T-helper 9 cell (primary cell): ENCODE measurements at places on chromosomes 4 and X.

DNA sequence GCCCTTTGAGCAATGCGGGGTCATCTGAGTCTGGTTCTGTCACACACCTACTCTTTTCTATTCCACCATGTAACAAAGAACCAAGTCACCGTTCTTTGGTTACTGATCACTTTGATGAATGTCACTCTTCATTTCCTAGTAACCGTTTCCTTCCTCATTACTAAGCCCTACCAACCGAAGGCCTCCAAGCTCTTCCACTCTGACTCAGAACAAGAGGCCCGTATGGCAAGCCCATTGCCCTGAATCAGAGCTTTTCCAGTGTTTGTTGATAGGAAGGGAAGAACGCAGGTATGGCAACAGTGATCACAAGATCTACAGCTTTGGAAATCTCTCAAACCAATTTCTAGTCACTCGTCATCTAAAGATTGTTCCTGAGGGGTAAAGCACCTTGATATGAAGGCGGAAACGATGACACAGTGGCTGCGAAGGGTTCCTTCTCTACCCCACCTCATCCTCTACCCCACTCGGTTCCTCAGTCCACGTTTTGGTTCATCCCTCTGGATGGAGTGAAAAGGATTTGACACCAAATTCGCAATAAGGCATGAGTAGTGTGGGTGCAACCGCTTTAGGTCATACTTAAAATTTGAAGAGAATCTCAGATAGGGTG lies 28.0 kb upstream of the CD40LG start:
- no peak for DNase-seq

GRCh38 chr4:130067419-130067818 lies 971.5 kb downstream of the C4orf33 start:
- no peak for DNase-seq

GRCh38 chr4:20311856-20312255 lies 60.2 kb downstream of the SLIT2 start:
- no peak for DNase-seq

DNA sequence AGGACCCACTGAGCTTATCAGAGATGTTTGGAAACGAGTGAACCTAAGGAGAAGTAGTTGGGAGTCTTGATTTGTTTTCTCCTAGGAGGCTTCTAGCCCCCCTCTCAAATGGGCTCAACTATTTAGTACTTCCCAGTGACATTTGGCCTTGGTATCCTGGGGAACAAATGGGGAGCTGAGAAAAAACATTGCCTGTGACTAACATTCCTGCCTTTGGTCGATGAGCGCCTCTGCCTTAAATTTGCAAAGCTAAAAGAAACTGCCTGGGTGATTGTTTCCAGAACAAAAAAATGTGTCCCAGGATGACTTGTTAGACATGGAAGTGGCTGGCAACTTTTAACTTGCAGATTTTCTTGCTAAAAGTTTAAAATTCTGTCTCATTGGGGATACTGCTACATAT lies 58.8 kb upstream of the IGFBP7 start:
- DNase-seq = no peak

DNA sequence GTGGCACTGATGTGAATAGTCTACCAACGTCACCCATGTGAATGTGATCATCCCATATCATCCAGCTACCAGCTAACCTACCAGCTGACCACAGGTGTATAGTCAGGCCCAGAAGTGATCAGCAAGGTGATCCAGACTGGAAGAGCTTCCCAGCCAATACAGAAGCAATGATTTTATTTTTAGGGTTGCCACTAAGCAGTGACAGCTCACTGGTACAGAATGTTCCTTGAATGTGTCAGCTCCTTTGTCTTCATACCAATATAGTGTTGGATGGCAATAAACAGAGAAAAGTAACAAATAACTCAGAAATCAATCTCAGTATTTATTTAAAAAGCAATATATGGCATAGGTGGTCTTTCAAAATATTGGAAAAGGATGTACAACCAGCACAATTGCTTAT lies 361.8 kb upstream of the CPEB2 start:
- no peak for DNase-seq

- DNase-seq = no peak
Measured at GRCh38 chrX:70553516-70553915, 108.9 kb downstream of the DLG3 start.

DNA sequence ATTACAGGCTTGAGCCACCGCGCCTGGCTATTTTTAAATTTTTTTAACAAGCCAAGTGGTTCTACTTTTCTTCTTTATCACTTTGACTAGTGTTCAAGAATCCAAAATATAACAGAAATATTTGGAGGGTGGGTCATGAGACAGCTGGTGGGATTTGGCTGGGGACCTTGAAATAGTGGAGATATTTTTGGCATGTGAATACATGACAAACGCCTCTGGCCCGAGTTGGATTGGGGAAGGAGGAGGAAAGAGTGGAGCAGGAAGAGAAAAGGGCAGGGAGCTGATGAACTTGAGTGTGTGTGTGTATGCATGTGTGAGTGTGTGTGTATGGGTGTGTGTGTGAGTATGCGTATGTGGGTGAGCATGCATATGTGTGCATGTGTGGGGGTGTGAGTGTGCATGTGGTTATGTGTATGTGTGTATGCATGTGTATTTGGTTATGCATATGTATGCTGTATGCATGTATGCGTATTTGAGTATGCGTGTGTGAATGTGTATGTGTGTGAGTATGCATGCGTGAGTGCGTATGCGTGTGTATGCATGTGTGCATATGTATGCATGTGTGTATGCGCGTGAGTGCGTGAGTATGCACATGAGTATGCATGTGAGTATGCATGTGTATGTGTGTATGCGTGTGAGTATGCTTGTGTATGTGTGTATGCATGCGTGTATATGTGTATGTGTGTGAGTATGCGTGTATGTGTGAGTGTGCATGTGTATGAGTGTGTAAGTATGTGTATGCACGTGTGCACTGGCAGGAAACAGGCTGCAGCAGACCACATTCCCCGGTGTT lies 49.6 kb downstream of the JADE1 start:
- DNase-seq = no peak

DNA sequence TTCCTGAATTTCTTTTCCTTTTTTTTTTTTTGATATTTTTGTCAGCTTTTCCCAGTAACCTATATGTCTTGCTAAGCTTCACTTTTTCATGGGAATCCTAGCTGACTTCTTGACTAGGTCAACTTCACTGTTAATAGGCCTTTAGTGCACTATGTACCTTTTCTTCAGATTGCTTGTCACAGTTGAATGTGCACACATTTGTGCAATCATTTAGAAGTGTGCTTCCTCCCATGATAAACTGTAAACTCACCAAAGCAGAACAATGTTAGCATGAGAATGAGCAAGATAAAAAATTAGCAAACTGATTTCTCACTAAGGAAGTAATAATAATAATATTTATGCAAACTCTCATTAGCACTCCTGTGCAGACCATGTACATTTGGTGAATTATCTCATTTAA lies 173.2 kb downstream of the PABPC4L start:
- no peak for DNase-seq

DNA sequence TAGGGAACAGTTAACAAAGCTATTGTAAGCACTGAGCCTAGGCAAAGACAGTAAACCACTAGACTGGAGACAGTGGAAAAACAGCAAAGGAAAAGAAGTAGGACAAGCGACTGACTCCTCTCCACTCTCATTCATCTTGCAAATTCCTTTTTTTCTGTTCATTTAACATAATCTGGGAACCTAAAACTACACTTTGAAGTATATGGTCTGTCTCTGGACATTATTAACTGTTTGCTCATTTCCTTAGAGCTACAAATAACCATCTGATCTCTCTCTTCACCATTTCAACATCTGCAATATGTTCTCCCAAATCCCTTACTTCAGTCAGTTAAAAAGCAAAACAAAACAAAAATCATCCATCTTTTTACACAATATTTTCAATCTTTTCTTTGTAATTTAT lies 642 bp downstream of the HMGN5 start:
- DNase-seq = no peak

GRCh38 chrX:70026112-70026850 lies 23.5 kb downstream of the AWAT2 start:
- DNase-seq = no peak

GRCh38 chr4:38957261-38957815 lies 74.9 kb downstream of the TMEM156 start:
- no peak for DNase-seq

DNA sequence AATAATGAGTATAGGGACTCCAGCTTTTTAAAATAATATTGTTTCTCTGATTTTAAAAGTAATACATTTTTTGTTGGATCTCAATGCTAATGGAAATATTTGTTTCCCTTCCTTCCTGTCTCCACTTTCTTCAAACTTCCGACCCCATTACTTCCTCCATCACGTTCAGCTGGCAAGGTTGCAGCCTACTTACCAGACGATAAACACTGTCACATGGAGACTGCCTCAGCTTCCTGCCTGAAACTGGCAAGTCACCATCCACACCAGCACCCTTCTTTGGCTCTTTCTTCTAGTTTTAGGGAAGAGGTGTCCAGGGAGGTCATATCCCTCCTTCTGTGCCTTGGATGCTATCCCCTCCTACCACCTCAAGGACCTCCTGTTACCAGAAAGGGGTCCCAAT lies 3.4 kb upstream of the INTU start:
- DNase-seq = no peak

DNA sequence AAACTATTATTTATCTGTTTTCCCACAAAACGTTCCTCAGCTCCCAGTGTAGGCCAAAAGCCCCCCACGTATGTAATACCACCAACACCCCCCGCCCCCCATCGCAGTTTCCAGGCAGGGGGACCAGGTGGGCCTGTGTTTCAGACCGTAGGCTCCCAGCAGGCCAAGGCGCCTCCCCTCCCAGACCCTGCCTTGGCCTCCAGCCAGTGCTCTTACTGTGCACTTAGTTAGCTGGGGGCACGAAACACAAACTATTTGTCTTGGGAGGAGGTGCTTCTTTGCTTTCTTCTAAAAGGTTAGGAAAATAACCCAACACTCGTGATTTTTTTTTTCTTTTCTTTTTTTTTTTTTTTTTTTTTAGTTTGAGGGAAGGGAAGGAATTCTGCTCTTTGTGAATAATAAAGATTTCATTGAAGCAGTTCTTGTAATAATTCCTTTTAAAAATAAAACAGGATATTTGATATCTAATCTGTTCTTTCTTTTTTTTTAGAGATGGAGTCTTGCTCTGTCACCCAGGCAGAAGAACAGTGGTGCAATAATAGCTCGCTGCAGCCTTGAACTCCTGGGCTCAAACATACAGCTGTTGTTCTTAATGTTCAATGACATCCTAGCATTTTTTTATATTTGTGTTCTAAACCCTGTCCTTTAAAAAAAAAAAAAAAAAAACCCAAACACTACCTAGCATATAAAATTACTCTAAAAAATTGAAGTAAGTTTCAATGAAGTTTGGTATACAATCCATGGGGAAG lies 83.0 kb upstream of the CLDN34 start:
- DNase-seq = no peak

- no peak for DNase-seq
Measured at GRCh38 chrX:100296183-100296753, 113.8 kb downstream of the PCDH19 start.

DNA sequence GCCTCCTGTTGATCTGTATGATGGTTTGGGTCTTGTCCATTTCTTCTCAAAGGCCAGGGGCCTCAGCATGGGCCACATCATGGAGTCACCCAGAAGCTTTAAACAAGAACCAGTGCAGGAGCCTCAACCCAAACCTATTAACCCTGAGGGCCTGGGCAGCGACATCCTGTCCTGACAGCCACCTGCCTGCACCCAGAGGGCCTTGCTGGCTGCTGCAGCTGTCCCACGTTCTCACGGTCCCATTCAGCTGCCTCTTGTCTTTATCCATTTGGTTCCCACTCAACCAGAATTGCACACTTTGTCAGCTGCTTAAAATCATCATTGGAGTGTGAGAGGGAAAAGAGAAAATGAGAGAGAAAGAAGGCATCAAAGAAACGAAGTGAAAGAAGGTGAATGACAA lies 21.6 kb downstream of the C4orf50 start:
- no peak for DNase-seq

DNA sequence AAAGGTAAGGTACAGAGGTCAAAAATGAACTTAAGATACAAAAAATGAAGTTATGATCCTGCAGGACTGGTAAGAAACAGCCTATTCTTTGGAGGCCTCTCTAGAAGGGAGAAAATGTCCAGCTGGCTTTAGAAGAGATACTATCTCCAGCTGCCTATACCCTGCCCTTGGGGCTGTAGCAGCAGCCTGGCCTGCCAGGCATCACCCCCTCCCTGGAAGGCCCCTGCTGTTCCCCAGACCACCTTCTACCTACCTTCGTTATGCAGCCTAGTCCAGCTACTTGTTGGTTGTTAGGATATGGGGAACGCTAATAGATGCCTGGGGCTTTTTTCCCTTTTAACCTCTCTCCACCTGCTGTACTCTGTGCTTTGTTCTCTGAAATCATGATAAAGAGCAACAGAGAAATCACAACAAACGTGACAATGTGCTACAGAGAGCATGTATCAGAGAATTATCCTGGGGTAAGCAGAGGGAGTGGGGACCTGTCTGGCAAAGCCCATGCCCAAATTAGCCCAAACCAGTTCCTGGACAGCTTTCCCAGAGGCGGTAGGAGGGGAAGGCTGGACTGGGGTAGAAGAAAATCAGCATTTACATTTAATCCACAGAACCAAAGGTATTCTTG lies 34.5 kb downstream of the FRMD7 start:
- DNase-seq = no peak

GRCh38 chr4:58957711-58958110 lies 1847.5 kb upstream of the IGFBP7 start:
- no peak for DNase-seq

- DNase-seq = no peak
Measured at GRCh38 chr4:25437926-25438325, 60.9 kb downstream of the ANAPC4 start.

DNA sequence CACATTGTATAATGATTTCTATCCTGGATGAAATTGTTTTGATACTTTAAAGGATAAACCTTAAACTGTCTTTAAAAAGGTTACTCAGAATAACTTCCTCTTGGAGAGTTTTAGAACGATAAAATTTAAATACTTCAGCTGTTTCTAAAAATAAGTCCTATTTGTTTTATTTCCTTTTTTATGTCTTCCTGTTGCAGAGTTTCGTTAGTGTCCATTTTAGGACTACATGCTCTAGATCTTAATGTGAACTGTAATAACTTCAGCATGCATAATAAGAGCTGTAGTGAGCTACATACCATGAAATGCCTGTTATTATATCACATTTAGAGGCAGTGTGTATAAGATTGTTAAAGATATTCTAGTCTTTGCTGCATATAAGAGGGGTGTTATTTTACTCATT lies 14.6 kb downstream of the ATP10D start:
- no peak for DNase-seq

- DNase-seq = no peak
Measured at GRCh38 chr4:74328501-74328900, 20.2 kb downstream of the EPGN start.

DNA sequence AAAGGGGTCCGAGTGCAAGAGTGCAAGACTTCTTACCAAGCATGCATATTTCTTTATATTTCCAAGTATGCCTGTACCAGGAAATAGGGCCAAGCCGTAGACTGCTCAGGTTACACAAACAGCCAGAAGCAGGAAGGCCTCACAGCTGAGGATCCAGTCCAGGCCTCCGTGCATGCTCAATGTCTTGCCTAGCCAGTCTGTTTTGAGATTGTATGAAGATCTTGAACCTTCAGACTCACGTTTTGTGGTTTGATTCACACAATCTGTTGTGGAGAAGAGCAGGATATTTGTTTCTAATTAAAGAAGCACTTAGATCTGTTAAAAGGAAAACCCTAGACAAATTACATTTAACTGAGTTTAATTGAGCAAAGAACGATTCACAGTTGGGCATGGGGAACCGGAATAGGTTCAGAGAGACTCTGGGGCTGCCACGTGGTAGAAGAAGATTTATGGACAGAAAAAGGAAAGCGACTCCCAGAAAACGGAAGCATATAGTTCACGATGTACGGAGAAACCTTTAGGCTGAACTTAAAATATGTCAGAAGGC lies 1.2 kb downstream of the MGST2 start:
- no peak for DNase-seq
